ENCODE measurements at places on chromosomes 5 and 9.

GRCh38 chr9:129289131-129289731 is 111.2 kb upstream of the IER5L start:
- DNase-seq = no peak

- DNase-seq = no peak
Observed at GRCh38 chr9:126915281-126915816, 767 bp downstream of the RALGPS1 start.

DNA sequence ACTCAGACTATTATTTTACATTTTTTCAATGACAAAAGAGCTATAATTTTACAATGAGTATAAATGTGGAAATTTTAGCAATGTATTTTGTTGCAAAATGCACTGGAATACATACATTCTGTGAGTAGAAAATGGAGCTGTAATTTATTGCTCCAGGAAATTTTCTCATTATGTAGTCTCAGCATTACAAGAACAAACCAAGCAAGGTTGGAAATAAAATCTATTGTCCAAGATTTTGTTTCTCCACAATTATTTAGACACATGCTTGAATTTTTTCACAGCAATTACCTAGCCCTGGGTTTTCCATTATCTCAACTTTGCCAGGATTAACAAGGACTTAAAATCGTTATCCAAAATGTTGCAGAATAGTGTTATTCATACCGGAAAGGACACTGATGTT is 820.1 kb downstream of the CDH12 start:
- no peak for DNase-seq

GRCh38 chr9:136994888-136995230 is 1.5 kb downstream of the CLIC3 start:
- no peak for DNase-seq

DNA sequence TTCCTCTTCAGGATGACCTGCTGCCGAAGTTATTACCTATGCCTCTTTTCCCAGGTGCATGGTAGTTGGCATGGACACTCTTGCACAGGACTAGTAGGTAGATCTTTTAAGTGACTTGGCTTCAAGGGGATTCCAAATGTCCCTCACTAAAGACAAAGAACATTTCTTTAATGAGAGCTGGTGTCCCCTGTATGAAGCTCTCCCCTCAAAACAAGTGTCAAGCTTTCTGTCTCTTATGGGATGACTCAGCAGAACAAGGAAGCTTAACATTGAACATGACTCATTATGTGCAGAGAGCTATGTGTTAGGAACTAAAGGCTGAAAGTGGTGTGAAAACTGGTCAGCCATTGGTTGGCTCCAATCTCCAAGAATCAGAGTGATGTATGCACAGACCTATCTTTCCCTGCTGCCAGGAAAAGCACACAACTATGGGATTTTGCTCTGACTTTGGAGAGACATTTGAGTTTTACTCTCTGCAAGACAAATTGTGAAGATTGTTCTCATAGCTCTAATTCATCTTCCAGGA is 120.5 kb downstream of the PRDM6 start:
- DNase-seq = no peak
